ENCODE measurements at places on chromosomes 16 and 17.

- no peak for DNase-seq
Measured at GRCh38 chr16:49150341-49150740, 131.3 kb downstream of the CBLN1 start.

DNA sequence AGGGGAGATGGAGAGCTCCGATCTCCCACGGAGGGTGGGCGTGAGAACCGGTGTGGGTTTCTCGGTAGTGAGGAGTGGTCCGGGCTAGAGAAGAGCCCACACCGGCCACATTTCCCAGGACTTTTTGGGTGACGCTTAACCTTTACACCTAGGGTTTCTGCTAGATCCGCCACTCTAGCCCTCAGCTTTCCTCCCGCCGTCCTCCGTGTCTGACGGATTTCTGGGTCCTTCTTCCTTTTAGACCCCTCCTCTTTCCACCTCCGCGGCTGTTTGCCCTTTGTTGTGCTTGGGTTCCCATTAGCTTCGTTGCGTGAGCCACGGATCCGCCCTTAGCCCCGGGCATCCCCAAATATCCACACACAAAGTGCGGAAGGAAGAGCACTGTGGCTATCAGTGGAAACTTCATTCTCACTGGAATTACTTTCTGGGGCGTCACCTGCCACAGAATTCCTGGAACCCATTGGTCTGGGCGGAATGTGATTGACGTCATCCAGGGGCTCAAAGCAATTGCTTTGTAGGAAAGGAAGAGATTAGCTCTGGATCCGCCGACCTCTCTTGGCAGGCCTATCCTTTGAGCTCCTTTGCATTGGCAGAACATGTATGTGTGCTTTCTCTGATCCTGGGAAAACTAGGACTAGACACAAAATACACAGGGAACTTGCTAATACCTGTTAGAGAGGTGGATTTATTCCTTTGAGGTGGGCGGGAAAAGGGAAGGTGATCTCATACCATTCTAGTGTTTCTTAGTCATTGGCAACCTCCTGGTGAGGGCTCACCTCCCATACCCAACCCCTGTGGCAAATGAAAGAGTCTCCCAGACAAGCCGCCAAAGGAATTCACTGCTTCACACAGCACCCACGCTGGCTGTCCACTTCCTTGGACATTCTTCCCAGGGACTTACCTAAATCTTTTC, 654 bp downstream of the TNFAIP1 start:
- DNase-seq = peak; percentile 75

DNA sequence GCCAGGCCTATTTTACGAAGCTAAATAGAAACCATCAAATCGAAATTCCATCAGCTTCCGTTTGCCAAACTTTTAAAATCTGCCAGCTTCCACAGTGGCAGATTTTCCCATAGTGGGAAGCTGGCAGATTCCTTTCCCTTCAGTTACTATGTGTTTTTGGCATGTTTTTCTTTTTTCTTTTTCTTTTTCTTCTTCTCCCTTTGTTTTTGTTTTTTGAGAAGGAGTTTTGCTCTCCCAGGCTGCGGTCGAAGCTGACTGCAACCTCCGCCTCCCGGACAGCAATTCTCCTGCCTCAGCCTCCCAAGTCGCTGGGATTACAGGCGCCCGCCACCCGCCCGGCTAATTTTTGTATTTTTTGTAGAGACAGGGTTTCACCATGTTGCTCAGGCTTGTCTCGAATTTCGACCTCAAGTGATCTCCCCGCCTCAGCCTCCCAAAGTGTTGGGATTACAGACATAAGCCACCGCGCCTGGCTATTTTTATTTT, 684 bp upstream of the CWC25 start:
- DNase-seq = no peak

DNA sequence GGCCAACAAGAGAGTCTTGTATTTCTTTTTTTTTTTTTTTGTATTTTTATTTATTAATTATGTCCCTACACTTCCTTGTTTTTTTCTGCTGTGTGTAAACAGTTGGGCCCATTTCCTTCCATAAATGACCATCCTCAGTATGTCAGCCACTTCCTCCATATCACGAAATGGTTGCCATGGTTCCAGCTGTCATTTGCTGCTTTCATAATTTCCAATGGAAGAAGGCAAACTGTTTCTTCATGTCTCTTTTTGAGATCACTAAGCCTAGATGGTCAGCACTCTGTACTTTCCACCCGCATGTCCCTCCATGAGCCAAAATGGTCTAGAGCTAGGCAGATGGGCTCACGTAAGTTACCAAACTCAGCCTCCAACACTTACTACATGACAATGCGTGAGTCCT, 133.5 kb upstream of the FOXF1 start:
- no peak for DNase-seq

DNA sequence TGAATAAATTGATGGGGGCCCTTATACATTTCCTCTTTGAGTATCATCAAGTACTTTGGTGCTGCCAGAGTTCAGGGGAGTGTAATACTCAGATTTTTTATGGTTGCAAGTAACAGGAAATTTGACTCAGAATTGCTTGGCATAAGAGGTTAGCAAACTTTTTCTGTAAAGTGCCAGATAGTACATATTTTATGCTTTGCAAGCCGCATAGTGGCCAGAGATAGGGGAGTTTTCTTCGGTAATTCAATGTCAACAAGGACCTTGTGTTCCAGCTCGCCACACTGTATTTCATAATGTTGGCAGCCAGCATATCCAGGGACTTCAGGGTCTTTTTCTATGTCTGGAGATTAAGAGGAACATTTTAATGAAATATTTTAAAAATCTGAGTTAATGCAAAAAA, 51.0 kb upstream of the MARCHF10 start:
- DNase-seq = no peak

DNA sequence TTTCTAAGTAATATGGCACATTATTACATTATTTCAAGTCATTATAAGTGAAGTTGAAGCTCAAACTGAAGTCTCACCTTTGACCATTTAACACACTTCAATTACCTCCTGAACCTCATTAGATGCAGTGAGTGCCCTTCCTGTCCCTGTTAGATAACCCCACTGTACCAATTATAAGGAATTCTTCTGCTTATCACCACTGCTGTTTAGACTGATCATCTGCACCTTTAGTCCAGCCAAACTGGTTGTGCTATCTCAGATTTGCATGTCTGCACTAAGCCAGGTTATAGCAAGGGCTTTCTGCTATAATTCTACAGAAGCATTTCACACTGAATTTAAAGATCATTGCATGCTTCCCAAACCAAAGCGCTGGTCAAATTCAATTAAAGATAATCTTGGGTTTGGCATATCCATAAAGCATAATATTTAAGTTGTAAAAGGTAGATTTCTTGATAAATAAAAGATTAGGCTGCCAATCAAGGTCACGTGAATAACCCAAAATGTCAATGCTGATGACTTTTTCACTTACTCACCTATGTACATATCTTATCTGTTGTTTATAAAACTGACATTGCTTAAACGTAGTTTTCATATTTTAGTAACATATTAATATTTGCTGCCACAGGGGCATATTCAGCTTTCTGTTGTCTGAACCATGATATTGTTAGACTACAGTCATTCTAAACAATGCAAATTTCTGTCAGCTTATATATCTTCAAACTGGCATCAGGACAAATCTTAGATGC, 11.9 kb downstream of the ITFG1 start:
- DNase-seq = no peak

- DNase-seq = no peak
Measured at GRCh38 chr16:76879420-76879819, 311.6 kb upstream of the MON1B start.

DNA sequence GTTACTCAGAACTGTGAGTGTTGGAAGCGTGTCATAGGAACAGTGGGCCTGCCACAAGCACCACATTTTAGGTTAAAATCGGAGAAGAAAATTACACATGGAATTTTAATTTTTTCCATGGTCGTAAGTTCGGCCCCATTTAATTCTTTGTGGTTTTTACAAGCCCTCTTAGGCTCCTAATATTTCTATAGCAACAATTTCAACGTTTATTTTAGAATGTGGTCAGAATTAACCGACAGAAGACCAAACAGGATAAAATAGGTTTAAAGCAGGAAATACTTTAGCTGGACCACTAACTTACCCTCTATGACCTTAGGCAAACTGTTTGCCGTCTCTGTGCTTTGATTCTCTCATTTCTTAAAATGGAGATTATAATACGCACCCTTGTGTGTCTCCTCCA, 69.9 kb downstream of the FTO start:
- DNase-seq = no peak

DNA sequence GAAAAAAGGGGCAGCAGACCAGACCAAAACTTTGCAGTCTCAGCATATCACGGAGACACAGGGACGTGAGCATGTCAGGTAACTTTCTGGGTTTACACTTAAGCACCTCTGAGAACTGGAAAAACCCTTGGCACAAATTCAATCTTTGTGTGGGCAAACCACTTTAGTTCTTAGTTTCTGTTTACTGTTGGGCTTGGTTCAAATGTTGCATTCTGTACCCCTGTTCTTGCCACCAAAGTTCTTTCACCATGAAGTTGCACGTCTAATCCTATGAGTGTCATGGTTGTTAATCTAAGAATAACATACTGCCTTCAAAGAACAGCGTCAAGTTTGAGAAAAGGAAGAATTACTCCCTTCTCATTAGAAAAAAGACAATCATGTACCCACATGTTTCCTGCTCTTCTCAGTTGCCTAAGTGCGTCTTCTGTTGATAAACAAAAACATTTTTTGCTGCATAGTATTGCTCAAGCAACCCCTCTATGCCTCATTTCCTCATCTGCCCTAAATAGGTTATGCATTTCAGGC, 11.6 kb downstream of the KRT33A start:
- no peak for DNase-seq

GRCh38 chr16:85735225-85735635, 15.7 kb downstream of the C16orf74 start:
- no peak for DNase-seq

DNA sequence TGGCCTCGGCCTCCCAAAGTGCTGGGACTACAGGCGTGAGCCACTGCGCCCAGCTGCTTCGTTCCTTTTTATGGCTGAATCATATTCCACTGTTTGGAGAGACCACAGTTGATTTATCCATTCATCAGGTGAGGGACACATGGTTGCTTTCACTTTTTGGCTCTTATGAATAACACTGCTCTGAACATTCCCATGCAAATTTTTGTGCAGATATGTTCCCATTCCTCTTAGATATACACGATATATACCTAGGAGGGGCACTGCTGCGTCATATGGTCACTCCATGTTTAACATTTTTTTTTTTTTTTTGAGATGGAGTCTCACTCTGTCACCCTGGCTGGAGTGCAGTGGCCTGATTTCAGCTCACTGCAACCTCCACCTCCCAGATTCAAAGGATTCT, 13.9 kb upstream of the GLIS2 start:
- no peak for DNase-seq

- no peak for DNase-seq
Measured at GRCh38 chr17:57356719-57357391, 100.5 kb downstream of the MSI2 start.

- DNase-seq = no peak
Measured at GRCh38 chr16:80824623-80825364, 20.4 kb upstream of the CDYL2 start.

- DNase-seq = no peak
Measured at GRCh38 chr17:45116434-45117016, 15.8 kb downstream of the PLCD3 start.

GRCh38 chr17:79949656-79950209, 85.9 kb downstream of the TBC1D16 start:
- no peak for DNase-seq

- DNase-seq = no peak
Measured at GRCh38 chr17:69470702-69471101, 56.2 kb downstream of the MAP2K6 start.

- no peak for DNase-seq
Measured at GRCh38 chr17:68963958-68964357, 8.8 kb upstream of the ABCA8 start.

GRCh38 chr17:41734949-41735313, 488 bp upstream of the HAP1 start:
- DNase-seq = no peak

- no peak for DNase-seq
Measured at GRCh38 chr17:9646546-9646885, 1.2 kb downstream of the USP43 start.

DNA sequence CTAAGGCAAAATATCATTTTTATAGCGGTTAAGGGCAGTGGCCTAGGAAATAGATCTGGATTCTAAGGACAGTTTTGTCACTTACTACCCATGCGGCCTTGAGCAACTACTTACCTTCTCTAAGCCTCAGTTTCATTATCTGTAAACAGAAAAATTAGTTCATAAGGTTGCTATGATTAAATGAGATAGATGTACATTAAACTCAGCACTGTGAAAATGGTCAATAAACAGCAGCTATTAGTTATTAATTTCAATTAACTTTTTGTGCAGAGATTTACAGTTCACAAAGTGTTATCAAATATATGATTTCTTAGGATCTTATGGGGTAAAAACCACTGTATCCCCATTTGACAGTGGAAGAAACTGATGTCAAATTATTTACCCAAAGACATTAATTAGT, 135.5 kb upstream of the CORO6 start:
- no peak for DNase-seq

- no peak for DNase-seq
Measured at GRCh38 chr16:56732832-56733231, 2.9 kb downstream of the NUP93 start.

- DNase-seq = no peak
Measured at GRCh38 chr17:32276171-32276601, 10.6 kb downstream of the RHBDL3 start.

GRCh38 chr16:1614456-1615102, 2.4 kb downstream of the CRAMP1 start:
- no peak for DNase-seq
